ENCODE measurements at places on chromosomes 2 and 18.

GRCh38 chr18:34495506-34495905 lies 214.6 kb upstream of the DTNA start:
- no peak for DNase-seq

DNA sequence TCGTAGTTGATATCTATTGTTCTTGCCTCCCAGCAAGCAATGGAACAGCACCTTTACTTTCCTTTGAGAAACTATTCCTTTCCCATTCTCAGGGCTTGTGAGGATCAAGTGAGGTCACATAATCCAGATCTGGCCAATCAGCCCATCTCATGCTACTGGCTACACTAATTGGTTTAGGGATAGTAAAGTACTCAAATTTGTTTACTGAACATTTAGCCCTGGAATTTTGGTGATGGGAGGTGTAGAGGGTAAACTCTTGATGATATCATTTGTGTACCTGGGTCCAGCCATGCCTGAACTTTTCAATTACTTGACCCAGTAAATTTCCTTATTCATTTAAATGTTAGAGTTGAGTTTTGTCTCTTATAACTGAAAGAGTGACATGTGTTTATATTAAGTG lies 195.8 kb upstream of the TNP1 start:
- DNase-seq: no peak

GRCh38 chr2:157920736-157921135 lies 44.6 kb upstream of the ACVR1 start:
- DNase-seq: no peak

GRCh38 chr2:27888790-27889189 lies 1.4 kb downstream of the RBKS start:
- no peak for DNase-seq

GRCh38 chr2:101115664-101116063 lies 35.5 kb downstream of the TBC1D8 start:
- DNase-seq: no peak

- no peak for DNase-seq
These were observed 42.4 kb downstream of the REEP1 start for GRCh38 chr2:86295066-86295465.

DNA sequence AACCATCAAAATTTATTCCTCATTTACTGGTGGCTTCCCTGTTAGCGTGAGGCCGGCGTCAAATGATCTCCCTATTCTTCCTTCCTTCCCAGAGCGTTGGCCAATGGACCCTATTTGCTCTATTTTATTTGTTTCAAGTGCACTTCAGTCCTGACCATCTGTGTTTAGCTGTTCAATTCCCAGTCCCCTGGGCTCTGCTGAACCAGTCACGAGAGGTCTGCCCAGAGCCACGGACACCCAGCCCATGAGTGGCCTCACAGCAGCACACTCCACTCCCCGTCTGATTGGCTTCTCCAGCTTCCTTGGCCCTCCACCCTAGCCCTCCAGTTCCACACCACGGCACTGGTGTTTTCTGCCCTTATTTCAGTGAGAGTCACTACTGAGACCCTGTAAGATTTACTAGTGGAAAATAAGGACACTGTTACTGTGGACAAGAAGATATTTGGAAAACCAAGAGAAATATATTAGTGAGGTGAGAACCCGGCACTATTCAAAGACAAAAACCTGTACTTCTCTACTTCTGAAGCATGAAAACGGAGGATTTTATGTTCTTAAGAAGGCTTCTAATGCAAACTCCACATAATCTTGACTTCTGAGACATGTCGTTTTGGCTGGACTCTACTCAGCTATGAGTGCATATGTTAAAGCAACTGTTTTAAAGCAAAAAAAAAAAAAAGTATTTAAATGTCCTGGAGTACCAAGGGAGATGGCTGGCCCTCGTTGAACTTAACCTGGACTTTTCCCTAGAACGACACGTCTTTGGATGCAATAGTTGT lies 86.6 kb downstream of the COL6A3 start:
- no peak for DNase-seq

- no peak for DNase-seq
These were observed 180.8 kb downstream of the TCF4 start for GRCh38 chr18:55407191-55407590.

GRCh38 chr18:9570255-9570654 lies 44.1 kb downstream of the PPP4R1 start:
- DNase-seq: no peak

DNA sequence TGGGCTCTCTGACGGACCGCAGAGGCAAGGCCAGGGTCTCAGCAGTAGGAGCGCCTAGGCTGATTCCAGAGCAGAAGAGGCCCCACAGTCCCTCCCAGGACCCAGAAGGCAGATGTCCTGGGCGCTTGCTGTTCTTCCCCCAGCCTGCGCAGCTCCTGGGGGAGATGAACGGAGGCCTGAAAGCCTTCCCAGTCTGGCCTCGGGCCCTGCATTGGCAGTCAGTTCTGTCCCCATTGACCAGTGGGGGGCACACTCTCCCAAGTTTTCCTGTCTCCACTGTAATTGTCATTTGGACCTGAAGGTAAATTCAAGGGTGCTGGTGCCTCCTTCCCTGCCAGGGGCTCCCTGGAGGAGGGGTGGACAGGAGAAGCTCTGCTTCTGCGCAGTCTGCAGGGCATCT lies 345.7 kb downstream of the CYP26B1 start:
- DNase-seq: no peak

GRCh38 chr2:112949456-112949855 lies 28.4 kb upstream of the IL36G start:
- DNase-seq: no peak

- no peak for DNase-seq
These were observed 65.6 kb downstream of the COL5A2 start for GRCh38 chr2:189113963-189114362.

GRCh38 chr2:41949883-41950665 lies 97.7 kb upstream of the PKDCC start:
- no peak for DNase-seq

GRCh38 chr18:6745504-6746031 lies 16.1 kb downstream of the ARHGAP28 start:
- no peak for DNase-seq

GRCh38 chr2:71252862-71253261 lies 26.0 kb upstream of the PAIP2B start:
- DNase-seq: no peak

DNA sequence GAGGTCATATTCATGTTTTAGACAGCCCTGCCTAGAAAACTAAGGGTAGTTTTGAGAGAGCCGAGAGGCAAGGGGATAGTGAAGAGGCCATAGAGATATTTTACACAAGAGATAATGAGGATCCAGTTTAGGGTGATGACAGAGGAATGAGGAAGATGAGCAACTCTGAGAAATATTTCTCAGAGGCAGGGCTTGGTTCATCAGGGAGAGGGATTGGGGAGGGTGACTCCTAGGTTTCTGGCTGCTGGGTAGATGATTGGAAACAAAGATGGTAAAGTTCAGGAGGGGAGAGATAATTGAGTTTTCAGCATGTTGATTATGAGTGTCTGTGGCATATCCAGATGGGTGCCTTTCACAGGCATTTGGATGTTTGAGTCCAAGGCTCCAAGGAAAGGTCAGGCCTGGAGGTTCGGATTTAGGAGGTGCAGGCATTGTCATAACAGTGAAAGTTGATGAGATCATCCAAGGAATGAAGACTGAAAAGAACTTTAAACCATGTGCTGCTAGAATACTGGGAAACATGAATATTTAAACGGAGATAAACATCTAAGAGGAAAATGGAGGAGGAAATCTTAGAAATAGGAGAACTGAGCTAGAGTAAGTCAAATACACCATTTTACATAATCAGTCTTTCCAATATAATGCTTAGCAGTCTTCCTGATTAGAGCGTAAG lies 7.4 kb downstream of the MYL12B start:
- no peak for DNase-seq

GRCh38 chr2:134253117-134253704 lies 661 bp upstream of the MGAT5 start:
- DNase-seq: no peak

- DNase-seq: no peak
These were observed 48.4 kb downstream of the ATP8B1 start for GRCh38 chr18:57754577-57755338.

GRCh38 chr2:60886991-60887390 lies 5.6 kb downstream of the REL start:
- no peak for DNase-seq

GRCh38 chr2:46644690-46645385 lies 165.5 kb downstream of the TMEM247 start:
- DNase-seq: no peak

GRCh38 chr2:235734688-235735231 lies 240.9 kb downstream of the AGAP1 start:
- no peak for DNase-seq

- DNase-seq: no peak
These were observed 130.9 kb downstream of the ANTXR1 start for GRCh38 chr2:69143748-69144360.

DNA sequence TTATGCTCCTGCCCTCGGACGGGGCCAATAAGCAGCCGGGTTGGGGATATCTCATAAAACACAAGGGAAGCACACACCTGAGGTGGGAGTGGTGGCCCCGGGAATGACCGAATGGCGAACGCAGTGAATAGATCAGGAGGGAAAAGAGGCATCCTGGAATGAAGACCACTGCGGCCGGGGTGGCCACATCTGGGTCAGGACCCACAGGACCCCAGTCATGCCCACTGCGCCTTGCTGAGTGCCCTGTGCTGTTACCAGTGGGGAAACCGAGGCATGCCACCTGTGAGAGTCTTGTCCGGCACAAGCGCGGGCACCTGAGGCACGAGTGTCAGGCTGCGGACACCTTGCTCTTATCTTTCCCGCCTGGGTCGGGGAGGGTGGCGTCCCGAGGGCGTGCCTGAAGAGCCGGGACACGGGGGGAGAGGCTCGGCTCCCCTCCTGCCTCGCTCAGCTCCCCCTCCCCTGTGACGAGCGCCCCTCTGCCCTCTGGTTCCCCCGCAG lies 1.6 kb downstream of the PDCD1 start:
- no peak for DNase-seq

- DNase-seq: no peak
These were observed 63.0 kb upstream of the MSH2 start for GRCh38 chr2:47339745-47340541.

DNA sequence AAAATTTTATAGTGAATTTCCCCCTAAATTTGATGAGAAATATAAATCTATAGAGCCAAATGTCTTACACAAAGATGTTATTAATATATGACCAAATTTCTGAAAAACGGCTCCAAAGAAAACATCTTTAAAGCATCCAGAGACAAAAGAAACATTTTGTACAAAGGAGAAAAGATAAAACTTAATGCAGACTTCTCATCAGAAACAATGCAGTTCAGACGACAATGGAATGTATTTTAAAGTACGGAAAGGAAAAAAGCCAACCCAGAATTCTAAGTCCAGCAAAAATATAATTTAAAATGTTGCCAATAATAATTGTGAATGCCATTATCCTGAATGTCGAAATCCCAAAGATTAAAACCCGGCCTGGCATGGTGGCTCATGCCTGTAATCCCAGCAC lies 129.4 kb downstream of the MCFD2 start:
- DNase-seq: no peak

DNA sequence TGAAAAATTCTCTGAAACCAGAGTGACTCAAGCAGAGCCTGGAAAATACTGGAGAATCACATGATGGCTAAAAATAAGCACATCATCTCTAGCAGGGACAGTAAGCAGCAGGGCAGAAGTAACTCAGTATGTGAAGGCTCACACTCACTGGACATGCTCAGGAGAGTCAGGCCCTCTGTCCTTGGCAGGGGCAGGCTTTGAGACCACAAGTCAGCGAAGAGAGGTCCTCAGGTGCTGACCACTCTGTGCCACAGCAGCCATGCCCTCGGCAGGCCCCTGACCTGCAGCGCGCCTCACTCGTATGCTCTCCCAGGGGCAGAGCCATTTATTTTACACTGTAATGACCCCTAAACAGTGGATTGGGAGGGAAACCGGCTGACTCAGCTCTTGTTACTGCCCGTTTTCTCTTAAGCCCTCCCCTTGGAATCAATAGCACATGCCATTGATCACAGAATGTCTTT lies 76.8 kb downstream of the MAPRE2 start:
- peak; percentile 8 for DNase-seq

- no peak for DNase-seq
These were observed 71.0 kb downstream of the NGEF start for GRCh38 chr2:232941912-232942594.

DNA sequence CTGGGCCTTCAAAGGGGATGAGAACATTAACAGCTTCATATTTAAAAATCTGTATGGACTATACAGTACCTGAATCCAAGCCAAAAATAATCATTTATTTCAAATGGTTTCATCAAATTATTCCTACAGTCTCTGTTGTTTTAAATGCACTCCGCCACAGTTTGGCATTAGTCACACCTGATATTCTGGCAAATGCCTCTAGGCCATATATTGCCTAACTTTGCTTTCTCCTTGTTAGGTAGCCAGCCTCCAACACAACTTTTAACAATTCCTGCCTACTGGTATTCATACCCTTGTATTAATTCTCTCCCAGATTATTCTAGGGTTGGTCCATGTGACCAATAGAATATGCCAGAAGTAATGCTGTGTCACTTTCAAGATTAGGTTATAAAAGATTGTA lies 146.6 kb upstream of the FANCL start:
- no peak for DNase-seq

GRCh38 chr2:204202253-204202652 lies 265.7 kb downstream of the ICOS start:
- DNase-seq: no peak

GRCh38 chr2:231413921-231414476 lies 18.5 kb downstream of the B3GNT7 start:
- DNase-seq: no peak

DNA sequence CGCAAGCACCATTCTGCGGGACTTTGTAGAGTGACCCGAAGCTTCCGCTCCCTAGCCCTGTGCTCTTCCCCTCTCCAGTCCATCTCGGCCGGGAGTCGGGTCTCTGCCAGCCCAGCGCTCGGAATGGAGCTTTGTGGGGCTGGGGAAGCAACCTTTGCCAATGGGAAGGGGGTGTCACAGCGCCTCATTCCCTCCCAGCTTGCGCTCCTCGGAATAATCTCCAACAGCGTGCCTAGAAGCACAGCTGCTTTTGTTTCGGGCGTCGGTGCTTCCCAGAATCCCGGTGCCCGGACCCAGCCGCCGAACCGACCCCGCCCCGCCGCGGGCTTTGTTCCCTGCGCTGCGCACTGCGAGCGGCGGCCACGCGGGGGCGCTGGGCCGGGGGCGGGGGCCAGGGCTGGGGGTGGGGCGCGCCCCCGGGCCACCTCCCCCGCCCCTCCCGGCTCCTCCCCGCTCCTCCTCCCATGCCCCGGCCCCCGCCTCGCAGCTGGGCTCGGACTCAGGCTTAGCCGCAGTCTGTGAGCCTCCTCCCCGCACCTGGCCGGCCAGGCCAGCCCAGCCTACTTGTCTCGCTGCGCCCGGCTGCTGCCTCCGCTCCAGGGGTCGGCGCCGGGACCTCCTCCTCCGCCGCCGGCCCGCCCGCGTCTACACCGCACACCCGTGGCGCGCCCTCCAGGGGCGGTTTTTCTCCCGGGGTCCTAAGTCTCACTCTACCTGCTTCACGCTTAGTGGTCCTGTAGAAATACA lies 77.7 kb upstream of the SMAD2 start:
- DNase-seq: no peak

All from AG04450 (cell line).